Testis (tissue), 5 donors: ENCODE measurements at places on chromosomes 7 and 10. TPM values are rescaled to one million over a fixed set of nuclear protein-coding genes. Genes with fewer than 3 reads are reported as not detected.

CDHR1 gene
- 0.19 TPM for total RNA-seq

KLLN gene
- 2.0 TPM for total RNA-seq

NUPR2 gene
- 171 TPM for total RNA-seq

- no peak overlapping the region for H3K4me3 ChIP-seq
- H3K4me1 ChIP-seq, result no peaks in the 10 kb centered on the region
- no peak overlapping the region for H3K27ac ChIP-seq
- no peak for DNase-seq
- H3K27me3 ChIP-seq, result no peaks in the 10 kb centered on the region
These were observed 150.9 kb downstream of the ANK3 start for GRCh38 chr10:60238759-60239100.

GRCh38 chr7:144036302-144036885 lies 12.4 kb upstream of the OR2A5 start:
- no peak overlapping the region for H3K27ac ChIP-seq
- no peaks in the 10 kb centered on the region for H3K27me3 ChIP-seq
- H3K4me1 ChIP-seq, result no peaks in the 10 kb centered on the region
- H3K4me3 ChIP-seq, result no peak overlapping the region
- no peak for DNase-seq
- H3K36me3 ChIP-seq, result no peaks in the 10 kb centered on the region

- H3K27me3 ChIP-seq, result no peaks in the 10 kb centered on the region
- no peak for DNase-seq
These were observed 15.1 kb downstream of the PRSS2 start for GRCh38 chr7:142785841-142786250.

BRAT1 gene
- total RNA-seq, result 104 TPM

- H3K4me1 ChIP-seq, result no peaks in the 10 kb centered on the region
- H3K27ac ChIP-seq, result no peak overlapping the region
- H3K36me3 ChIP-seq, result no peaks in the 10 kb centered on the region
- no peak overlapping the region for H3K4me3 ChIP-seq
- no peak for DNase-seq
These were observed 1165.9 kb upstream of the CELF2 start for GRCh38 chr10:9851808-9852207.

- H3K4me3 ChIP-seq, result no peak overlapping the region
- DNase-seq, result peak; percentile 87
- no peaks in the 10 kb centered on the region for H3K36me3 ChIP-seq
- no peaks in the 10 kb centered on the region for H3K27me3 ChIP-seq
These were observed 16.9 kb upstream of the ZFAND2A start for GRCh38 chr7:1176891-1177373.
